Ureter (tissue), 1 donor: ENCODE measurements at places on chromosomes 6 and 20. TPM values are rescaled to one million over a fixed set of nuclear protein-coding genes. Genes with fewer than 3 reads are reported as not detected.
A peak's percentile ranks its signal among the peaks of the same experiment; 100 is the strongest.

DNA sequence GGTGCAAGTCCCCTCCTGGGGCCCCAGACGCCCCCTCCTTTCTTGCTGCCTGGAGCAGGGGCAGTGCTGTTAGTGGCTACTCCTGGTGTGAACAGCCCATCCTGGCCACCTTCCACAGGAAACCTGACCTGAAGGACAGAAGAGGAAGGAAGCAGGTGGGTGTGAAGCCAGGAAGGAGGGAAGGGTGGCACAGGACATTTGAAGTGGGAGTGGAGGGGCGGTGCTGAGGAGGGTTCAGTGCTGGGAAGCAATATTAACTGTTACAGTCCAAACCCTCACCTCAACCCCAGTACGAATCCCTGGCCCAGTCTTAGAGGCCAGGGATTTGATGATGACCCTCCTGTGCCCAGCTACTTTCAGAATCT is 766 bp downstream of the PRICKLE4 start:
- DNase-seq, result no peak

GRCh38 chr6:105243487-105243886 is 63.7 kb upstream of the POPDC3 start:
- DNase-seq, result no peak

DNA sequence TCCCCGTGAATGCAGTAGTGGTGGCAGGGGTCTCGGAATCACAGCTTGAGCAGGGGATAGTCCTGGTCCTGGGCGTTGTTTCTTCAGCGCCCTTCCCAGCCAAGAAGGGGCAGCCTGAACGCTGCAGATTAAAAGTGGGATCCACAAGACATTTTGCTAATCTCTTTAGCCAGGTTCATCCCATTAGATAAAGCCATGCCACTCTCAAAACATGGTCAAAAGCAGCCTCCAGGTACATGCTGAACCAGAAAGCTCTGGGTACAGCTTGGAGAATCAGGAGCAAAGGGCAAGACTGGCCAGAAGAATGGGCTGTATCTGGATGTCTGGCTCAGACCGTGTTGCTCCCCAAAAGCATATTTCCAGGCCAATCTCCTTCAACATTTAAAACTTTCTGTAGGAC is at the start of gene PRPH2:
TSS of gene PRPH2 (minus strand) at position 101 of the 400 bp plus-strand sequence. CDS start 263 bp downstream, outside the sequence.
- no peak for DNase-seq

- DNase-seq, result no peak
Measured at GRCh38 chr6:165417278-165417865, 108.0 kb upstream of the C6orf118 start.

DNA sequence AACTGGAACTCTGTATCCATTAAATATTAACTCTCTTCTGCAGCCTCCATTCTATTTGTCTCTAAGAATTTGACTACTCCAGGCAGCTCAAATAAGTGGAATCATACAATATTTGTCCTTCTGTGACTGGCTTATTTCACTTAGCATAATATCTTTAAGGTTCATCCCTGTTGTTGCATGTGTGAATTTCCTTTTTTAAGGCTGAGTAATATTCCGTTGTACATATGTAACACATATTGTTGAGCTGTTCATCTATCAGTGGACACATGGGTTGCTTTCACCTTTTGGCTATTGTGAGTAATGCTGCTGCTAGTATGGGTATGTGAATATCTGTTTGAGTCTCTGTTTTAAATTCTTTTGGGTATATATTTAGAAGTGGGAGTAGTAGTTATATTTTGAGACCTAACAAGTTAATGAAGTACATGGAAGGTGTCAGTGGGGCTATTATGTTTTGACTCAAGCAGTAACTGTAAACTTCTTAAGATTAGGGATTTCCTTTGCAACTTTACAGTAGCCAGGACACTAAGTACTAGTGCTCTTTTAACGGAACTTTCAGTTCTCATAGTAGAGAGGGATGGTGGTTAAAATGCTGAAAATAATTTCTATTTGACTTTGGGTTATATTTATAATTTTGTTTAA is 29.7 kb upstream of the TMEM217 start:
- no peak for DNase-seq

DNA sequence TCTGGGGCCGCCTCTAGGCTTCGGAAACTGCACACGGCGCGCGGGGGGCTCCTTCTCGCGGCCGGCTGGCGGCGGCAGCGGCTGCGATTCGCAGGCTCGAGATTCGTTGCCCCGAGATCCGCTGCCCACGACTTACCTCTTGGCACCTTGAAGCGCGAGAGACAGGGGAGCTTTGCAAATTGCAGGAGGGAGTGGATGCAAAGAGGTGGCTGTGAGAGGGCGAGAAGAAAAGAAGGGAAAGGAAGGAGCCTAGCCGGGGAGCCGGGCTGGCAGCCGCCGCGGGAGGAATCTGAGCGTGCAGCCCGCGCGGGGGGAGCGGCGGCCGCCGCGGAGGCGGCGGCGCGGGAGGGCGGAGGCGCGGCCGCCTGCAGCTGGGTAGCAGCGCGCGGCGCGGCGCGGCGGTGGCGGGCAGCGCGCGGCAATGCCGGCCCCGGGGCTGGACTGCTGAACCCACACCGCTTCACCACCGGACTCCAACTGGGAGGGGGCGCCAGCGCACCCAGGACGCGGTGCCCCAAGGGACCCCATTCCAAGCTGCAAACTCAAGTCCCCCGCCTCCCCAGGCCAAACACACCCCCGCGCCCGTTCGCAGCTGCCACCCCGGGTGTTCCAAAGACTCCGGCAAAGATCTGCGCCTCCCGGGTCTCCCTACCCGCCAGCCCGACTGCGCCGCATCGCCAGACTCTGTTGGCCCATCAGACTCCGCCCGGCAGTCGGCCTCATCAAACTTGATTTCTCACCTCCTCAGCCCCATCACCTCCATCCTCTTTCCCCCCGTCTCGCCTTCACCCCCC is 44.2 kb upstream of the SUPT3H start:
- peak; percentile 67 for DNase-seq

POPDC3 gene
- not detected for total RNA-seq

DYNLT2 gene
- total RNA-seq, result 3.8 TPM

TEAD3 gene
- total RNA-seq, result 60.3 TPM

CDSN gene
- total RNA-seq, result not detected
